HuH-7.5 (cell line): ENCODE measurements at places on chromosomes 3 and 15.

DNA sequence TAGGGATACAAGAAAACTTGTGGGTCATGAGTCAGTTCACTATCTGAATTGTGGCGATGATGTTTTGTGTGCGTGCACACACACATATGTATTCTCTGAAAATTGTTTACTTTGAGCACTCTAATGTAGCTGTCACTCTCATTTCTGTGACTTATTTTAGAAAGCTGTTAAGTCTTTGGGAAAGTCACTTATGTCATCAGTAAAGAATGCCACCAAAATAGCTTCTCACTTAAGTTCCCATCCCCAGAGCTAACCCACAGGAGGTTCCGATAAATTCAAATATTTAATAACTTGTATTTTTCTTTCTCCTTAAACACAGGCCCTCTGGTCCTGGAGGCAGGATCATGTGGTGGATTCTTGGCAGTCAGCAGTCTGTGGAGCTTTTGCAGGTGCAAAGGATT, 138.3 kb downstream of the LRIG1 start:
- no peak for DNase-seq

DNA sequence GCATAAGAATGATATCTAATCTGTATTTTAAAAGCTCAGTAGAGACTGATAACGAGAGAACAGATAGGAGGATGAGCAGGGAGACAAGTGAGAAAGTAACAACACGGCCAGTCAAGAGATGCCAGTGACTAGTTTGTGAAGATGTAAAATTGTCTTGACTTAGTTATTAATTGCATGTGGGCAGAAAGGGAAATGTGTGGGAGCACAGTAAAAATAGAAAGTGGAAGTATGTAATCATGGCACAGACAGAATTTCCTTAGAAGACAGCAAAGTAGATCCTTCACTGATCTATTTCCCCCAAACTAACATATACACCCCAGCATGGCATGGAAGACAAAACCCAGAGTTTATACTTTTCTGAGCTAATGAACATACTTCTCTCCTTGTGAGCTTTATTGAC, 344.5 kb downstream of the FGF12 start:
- no peak for DNase-seq

GRCh38 chr15:40108061-40108854, 421 bp downstream of the BMF start:
- no peak for DNase-seq

GRCh38 chr3:135930255-135930654, 35.3 kb upstream of the PPP2R3A start:
- DNase-seq: no peak

- no peak for DNase-seq
Observed at GRCh38 chr3:179236669-179237301, 14.1 kb downstream of the KCNMB3 start.

GRCh38 chr15:70524470-70524869, 238.9 kb downstream of the UACA start:
- no peak for DNase-seq

GRCh38 chr15:34652726-34653033, 69.2 kb upstream of the GOLGA8B start:
- DNase-seq: no peak

- no peak for DNase-seq
Observed at GRCh38 chr3:126952261-126952982, 30.5 kb upstream of the PLXNA1 start.
